ENCODE measurements at places on chromosomes 11 and 22.

DNA sequence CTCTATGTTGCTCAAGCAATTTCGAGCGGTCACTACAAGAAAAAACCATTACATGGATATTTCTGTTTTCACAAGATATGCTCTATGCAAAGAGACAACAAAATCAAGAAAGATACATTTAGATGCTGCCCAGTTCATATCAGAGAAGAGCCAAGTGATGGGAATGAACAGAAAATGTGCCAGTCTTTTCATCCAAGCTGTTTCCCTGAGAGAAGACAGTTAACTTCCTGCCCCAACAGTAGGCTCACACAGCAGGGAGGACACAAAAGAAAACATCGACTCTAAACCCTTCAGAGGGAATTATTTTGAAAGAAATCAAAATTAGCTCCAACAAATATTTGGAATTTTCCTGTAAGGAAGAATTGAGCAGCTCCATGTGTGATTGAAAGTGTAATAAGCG lies 11.6 kb downstream of the JAML start:
- no peak for DNase-seq

DNA sequence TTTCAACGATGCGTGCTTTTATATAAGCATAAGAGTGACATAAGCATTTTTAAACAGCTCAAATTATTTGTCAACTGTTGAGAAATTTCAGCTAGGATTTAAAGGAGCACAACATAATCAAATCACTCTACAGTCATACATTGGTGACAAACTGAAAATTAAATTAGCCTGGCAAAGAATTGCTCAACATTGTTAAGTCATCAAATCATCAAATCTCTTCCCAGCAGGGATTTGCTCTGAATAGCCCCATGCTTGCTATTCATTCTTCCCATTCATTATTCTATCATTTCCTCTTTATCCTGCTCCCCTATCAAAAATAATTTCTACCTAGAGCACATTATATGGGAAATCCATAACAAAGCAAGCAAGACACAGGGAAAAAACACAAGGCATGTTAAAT lies 198.7 kb upstream of the LUZP2 start:
- no peak for DNase-seq

DNA sequence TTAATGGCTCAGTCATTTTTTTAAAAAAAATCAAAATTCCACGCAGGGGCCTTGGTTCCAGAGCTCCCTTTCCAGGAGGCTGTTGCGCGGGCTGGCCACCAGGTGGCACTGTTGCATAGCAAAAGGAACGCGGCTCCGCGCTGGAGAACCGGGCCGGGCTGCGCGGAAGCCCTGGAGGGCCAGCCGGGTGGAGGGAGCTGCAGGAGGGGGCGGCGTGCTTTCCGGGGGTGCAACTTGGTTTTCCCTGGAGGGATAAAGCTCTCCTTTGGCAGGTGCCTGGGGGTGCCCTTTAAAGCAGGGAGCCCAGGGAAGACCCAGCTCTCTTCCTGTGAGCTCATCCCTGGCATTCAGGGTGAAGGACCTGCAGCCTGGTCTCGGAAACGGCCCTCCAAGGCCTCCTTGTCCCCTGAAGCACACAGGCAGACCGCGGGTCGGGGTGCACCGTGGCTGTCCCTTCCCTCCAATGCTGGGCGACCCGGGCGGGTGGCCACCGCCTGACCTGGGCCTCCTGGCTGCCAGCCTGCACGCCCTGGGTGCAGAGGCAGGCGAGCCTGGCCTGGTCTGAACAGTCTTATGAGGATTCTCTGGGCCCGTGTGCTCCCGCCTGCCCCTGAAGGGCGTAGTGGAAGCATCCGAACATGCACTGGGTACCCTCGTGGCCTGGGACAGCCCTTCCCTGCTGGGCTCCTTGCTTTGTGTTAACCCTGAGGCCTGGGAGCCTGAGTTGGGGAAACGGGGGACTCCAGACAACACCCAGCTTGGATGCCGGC lies 23.4 kb downstream of the KRTAP5-5 start:
- no peak for DNase-seq

DNA sequence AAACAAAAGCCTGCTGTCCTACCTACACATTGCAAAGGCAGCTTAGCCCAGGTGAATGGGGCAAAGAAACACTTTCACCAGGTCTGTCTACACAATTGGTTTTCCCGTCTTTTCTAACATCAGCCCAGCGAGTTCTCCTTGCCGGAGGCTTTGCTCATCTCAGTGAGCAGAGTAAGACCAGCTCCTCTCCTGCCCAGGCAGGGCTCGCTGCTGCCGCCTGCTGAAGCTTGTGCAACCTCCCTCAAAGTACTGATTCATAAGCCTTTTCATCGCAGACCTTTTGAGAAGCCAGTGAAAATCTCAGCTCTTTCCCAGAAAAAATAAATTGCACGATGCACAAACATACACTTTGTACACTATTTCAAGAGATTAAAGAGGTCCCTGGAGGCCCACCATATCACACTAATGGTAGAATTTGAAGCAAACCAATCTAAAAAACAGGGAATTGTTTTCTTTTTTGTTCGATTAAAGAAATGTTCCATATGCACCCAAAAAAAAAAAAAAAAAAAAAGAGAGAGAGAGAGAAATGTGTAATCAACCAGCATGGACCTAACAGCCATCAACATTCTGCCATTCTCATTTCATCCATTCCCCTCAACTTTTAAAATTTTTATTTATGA lies 328.1 kb upstream of the MPPED2 start:
- DNase-seq = no peak

DNA sequence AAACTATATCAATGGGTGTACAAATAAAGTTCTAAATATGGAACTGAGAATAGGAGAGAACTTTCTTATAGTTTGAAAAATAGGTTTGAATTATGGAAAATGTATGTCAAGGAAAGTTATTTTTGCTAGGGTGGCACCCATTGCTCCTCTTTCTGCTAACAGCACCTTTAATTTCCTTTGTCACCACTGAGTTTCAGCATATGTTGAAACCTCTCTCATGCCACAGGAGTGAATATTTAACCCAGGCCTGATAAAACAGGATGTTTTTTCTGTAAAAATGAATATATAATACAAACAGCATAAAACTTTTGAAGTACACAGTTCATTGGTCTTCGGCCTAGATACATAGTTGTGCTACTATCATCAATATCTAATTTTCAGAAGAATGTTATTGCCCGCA lies 385.5 kb upstream of the ANO5 start:
- DNase-seq = no peak

DNA sequence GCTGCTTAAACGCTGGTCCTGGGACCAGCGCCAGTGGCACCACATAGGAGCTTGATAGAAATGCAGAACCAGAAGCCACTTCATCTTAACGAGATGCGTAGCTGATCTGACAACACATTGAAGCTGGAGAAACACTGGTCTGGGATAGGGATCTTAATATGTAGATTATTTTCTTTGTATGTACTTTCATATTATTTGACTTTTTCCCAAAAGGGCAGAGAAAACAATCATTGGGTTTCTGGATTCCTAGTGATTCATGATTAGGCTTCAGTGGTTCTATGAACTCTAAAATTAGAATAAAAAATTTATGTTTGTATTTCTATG lies 12.3 kb downstream of the MPEG1 start:
- DNase-seq = no peak

GRCh38 chr11:44177905-44178304 lies 82.4 kb downstream of the EXT2 start:
- DNase-seq = no peak

- no peak for DNase-seq
Measured at GRCh38 chr11:126739499-126740145, 260.9 kb downstream of the KIRREL3 start.

DNA sequence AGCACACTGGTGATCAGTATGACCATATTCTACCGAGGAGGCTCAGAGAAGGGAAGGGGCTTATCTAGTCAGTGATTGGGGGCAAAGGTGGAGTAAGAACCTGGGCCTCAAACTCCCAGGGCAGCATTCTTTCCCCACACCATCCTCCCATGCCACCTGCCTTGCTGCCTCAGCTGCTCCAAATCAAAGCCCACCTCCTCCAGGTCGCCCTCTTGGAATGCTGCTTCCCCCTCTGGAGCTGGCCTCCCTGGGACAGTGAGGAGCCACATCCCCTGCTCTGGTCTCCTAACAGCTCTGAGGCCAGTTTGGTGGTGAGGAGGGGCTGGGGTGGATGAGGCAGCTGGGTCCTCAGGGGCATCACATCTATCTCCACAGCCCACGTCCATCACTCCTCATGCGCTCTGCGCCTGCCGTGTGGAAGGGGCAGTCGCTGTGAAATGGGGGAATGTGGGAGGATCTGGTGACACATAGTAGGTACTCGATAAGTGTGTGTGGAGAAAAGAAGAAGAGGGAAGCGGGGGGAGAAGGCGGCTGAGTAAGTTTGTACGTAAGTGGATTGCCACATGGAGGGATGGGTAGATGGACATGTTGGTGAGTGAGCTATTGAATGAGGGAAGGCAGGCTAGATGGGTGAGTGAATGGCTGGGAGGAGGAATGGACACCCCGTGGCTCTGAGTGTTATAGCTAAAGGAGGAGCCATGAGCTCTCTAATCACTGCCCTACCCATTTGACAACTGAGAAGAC lies 16.1 kb upstream of the ARHGEF17 start:
- no peak for DNase-seq

GRCh38 chr22:25403811-25404471 lies 160.5 kb upstream of the GRK3 start:
- DNase-seq = peak; percentile 31

GRCh38 chr11:38593649-38594048 lies 1995.6 kb upstream of the RAG2 start:
- DNase-seq = peak; percentile 2

GRCh38 chr22:25282671-25283561 lies 63.5 kb downstream of the CRYBB2 start:
- no peak for DNase-seq

DNA sequence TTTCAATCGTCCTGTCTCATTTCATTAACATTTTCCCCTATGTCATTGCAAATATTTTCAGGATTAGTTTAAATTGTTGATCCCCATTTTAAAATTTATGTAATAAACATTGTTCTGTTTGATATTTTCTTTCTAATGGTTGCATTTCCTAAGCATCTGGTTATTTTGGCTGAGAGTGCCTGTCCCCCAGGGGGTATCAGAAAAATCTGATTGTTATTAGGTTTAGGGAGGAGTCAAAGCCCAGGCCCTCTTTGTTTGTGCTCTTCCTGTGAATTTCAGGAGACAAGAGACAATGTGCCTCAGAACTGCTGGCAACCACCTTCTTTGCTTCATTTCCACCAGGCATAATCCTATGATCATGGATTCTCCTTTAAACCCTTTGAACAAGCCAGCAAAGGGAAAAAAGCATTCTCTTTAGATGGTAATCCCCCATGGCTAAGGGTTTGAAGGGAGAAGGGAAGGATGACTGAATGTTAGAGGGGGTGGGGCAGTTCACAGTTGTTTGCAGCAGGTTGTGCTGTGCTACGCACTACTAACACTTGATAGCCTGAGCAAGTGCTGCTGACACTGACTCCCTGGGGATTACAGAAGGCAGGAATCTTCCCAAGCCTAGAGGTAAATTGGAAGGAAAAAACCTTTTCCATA lies 462.4 kb upstream of the LRRC4C start:
- DNase-seq = no peak

- DNase-seq = no peak
Measured at GRCh38 chr22:35539487-35539886, 1.1 kb upstream of the RASD2 start.

Data from BJ (cell line).